ENCODE measurements at places on chromosomes 5 and 9. TPM values are rescaled to one million over a fixed set of nuclear protein-coding genes. Genes with fewer than 3 reads are reported as not detected.

GRCh38 chr9:133709691-133710571 lies 28.2 kb downstream of the SARDH start:
- no peak for DNase-seq

DNA sequence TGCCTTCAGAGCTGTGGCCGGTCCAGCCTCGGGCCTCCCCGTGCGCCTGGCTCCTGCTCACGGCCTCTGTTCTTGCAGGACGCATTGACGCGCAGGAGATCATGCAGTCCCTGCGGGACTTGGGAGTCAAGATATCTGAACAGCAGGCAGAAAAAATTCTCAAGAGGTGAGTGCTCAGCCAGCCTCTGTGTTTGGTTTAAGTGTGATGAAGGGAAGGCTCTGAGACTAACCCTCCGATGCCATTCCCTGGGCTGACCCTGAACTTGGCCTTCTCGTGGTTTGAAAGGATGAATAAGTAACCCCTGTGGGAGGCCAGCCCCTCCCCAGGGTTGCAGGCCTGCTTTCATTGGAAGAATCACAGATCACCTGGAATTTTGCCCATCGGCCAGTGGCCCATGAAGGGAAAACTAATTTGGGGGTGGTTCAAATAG lies 26.3 kb downstream of the PTGES2 start:
- DNase-seq: no peak

DNA sequence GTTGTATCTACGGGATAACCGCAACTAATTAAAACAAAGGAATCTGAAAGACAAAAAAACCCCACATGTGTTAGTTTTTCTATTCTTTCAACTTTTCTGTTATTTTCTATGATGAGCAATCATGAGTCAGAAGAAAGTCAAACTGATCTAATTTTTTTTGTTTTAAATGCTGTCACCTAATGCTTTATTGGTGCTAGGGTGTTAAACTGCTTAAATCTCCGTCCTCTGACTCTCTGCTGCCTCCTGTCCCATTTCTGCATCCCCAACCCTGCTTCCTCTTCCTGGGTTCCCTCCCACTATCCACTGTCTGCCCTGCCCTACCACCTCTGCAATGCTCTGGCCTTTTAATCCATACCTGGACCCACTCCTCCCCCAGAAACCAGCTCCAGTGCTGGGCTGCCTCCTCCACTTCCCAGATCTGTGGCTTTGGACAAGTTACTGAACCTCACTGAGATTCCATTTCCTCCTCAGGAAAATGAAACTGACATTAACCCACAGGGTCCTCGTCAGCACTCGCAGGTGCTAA lies 15.7 kb downstream of the PTPN3 start:
- no peak for DNase-seq

The PDCD1LG2 gene
- total RNA-seq: 59.6 TPM

The ZNF618 gene
- 15.1 TPM for total RNA-seq

The PCDHB13 gene
- 0.32 TPM for total RNA-seq

The TRIM52 gene
- 5.2 TPM for total RNA-seq

Measured in fibroblast of villous mesenchyme (primary cell).